ENCODE measurements at places on chromosomes 4 and X.

DNA sequence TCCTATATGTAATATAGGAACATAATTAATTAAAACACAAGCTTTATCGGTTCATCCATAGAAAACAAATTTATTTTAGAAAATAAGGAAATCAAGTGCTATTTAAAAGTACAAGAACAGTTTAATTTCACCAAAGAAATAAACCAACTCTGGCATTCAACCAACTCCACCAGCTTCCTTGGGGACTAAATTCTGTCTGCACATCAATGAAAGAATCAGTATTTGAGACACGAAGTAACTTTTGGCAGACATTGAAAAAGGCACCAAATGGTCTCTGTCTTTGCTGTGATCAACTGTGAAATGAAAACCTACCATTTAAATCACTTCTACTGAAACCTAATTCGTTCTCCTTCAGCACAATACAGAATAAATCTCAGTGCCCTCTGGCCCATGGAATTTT is 719.7 kb upstream of the GRIA3 start:
- no peak for DNase-seq

DNA sequence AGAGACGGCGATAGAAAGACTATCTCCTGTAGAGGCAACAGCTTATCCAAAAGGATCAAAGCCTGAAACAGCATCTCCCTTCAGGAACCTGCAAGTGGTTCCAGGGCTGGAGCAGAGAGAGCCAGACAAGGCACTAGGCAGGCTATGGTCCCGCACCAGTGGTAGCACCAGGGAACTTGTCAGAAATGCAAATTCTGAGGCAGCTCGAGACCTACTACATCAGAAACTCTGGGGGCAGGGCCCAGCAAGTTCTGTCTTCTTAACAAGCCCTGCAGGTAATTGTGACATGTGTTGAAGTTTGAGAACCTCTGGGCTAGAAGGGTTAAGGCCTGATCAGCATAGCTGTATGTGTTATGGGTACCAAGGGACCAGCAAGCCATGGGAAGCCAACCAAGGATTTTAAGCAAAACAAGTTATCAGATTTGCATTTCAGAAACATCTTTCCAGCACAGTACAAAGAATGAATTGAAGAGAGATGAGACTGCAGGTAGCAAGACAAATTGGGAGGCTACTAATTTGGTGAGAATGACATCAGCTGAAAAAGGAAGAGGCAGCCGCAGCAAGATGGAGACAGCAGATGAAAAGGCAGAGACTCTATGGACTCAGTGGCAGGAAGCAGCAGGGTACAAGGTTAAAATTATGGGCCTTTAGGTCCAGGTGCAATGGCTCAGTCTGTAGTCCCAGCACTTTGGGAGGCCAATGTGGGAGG is 139.7 kb downstream of the TSPAN5 start:
- no peak for DNase-seq

- no peak for DNase-seq
Measured at GRCh38 chr4:77050962-77051361, 24.8 kb downstream of the CCNI start.

- no peak for DNase-seq
Measured at GRCh38 chrX:153592966-153593688, 5.8 kb downstream of the CCNQ start.

DNA sequence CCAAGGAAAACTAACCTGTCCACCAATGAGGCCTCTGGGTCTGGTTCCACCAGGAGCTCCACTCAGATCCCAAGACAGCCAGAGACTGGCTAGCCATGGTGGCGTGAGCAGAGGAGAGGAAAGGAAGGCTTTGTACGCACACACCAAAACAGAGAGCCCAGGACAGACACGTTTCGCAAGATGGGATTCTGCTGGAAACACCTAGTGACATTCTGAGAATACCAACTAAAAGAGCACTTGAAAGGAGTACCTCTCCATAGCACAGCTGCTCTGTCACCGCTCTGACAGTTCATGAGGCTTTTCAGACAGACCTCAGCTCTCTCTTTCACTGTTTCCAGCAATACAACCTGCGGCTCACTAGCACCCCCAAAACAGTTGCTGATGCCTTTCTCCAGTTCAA is 105.0 kb downstream of the SH3KBP1 start:
- no peak for DNase-seq

DNA sequence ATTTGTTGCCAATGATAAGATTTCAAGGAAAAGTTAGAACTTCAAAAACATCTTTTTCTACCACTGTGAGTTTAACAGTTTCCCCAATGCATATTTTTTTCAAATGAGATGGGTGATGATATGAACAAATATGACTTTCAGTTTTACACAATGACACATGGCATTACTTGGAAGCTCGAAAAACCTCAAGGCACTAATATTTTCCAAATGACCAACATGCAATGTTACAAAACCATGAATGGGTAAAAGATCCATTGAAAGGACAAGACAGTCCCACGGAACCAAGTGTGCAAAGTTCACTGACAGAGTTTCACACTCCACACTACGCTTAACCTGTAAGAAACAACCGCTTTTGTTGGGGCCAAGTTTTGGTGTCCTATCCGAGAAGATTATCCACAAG is 84.5 kb downstream of the CD99L2 start:
- no peak for DNase-seq

GRCh38 chr4:64305565-64306254 is 103.5 kb downstream of the TECRL start:
- DNase-seq: no peak

DNA sequence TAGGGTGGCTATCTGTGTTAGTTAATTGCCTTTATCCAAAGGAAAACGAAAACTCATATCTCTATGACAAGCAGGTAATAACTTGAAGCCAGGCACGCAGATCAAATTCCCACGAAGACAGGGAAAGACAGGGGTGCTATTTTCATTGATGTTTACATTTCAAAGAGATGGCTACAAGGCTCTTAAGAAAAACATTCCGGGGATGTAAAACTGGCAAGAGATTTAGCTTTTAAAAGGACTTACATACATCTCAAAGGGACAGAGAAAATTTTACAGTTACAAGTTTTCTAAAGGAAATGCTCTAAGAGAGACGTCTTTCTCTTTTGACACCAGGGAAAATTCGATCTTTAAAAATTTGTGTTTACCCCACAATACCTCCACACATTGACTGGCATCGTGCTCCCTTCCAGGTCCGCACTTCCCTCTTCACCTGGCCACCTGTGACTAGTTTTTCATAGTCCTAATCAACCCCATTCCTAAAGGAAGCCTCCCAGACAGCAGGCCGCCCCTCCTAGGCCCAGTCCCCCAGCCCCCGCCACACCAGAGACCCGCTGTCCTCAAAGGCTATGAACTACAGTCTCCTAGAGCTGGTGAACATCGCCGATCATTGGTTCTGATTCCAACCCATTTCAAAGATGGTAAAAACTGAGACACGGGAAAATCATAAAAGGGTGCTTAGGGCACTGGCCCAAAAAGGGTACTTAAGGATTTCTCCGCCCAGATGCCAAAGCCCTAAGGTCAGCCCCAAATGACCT is 649 bp upstream of the ARAF start:
- DNase-seq: no peak

DNA sequence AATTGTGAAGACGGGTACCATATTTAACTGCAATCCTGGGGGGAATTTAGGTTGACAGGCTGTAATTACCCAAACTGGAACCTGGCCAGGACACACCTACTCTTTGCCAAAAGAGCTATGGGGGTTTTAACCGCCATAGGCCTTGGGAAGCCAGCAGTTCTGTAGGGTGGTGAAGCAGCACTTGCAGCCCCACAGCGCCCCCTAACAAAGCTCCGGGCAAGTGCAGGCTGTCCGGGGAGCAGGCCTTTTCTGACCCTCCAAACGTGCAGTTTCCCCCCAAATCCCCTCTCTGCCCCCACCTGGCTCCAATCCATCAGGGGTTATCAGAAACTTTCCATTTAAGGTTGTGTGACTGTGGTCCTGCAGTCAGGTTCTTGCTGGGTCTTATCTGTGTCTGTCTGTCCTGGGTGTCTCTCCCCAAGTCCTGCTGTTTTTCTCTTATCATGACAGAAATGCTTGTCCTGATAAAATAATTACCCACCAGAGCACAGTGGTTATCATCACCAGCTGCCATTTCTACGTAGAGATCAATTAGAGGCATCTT is 350.9 kb downstream of the MID1IP1 start:
- no peak for DNase-seq

DNA sequence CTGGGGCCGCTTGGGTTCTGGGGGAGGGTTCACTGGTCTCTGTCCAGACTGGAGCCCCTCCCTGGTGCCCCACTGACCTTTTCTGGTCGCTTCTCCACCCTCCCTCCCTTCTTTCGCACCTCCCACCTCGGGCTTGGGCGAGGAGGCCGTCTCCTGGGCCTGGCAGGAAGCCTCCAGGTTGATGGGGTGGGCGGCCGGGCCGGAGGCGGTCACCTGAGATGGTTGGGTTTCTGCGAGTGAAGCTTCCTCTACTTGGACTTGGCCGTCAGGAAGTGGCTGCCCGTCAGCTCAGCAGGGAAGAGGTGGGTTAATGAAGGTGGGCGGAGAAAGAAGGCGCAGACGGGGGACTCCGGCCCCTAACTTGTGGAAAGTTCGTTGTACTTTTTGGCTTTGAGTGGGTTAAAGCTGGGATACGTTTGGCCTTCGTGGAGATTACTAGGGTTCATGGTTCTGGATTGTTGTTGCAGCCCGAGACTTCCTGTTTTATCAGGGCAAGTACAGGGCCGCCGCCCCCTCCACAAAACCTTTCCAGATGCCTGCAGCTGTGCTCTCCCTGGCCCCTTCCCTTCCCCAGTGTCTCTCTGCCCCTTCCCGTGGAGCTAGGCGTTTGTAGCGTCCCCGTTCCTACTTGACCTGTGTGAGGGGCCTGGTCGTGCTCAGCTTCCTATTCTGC is 1.2 kb downstream of the AKAP17A start:
- no peak for DNase-seq

DNA sequence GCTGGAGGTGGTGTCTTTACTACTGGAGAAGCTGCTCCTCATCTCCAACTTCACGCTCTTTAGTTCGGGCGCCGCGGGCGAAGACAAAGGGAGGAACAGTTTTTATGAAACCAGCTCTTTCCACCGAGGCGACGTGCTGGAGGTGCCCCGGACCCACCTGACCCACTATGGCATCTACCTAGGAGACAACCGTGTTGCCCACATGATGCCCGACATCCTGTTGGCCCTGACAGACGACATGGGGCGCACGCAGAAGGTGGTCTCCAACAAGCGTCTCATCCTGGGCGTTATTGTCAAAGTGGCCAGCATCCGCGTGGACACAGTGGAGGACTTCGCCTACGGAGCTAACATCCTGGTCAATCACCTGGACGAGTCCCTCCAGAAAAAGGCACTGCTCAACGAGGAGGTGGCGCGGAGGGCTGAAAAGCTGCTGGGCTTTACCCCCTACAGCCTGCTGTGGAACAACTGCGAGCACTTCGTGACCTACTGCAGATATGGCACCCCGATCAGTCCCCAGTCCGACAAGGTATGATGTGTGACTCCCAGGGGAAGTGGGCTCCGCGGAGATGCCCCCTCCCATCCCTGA is 634 bp downstream of the LRAT start:
- DNase-seq: no peak

DNA sequence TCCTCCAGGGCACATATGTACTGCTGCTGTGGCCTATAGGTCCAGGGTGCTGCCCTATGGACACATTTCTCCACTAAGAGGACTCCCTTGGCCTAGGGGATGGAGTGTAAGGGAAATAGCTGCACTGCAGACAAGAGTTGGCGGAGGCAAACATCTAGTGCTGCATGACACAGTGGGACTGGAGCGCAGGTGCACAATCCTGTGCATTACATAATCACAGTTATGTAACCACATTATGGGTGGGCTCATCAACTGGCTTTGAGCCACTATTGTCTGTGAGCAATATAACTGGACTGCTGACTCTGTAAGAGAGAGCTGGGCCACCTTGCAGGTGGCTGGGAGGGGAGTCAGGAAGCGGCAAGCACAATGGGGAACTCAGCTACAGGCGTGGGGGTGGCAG is 3.2 kb upstream of the TIGD2 start:
- no peak for DNase-seq

GRCh38 chr4:21083413-21083812 is 383.2 kb downstream of the PACRGL start:
- DNase-seq: no peak

DNA sequence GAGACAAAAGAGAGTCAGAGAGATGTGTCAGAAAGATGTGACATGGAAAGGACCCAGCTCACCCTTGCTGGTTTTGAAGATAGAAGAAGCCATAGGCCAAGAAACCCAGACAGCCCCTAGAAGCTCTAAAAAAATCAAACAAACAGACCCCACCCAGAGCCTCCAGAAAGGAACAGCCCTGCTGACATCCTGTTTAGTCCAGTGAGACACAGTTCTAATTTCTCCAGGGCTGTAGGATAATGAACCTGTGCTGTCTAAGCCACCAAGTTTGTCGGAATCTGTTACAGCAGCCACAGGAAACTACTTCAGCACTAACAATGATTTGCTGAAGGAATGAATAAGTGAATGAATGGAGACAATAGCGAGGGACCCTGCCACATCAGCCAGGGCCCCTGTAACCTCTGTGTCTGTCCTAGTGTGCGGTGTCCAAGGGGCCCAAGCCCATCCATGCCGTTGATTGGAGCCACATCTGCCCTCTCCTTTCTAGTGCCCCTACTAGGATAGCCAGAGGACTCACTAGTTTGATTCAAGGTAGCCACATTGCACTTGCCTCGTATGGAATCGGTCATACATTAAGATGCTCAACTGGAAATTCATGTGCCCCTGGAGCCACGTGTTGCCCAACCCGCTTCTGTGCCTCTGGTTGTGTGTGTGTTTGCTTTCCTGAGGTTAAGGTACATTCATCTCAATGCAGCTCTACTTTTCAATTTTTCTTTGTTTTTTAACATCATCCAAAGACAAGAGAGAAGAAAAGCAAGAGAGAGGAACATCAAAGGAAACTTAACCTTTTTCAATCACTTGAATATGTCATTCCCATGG is 32.5 kb upstream of the SLC2A9 start:
- no peak for DNase-seq

DNA sequence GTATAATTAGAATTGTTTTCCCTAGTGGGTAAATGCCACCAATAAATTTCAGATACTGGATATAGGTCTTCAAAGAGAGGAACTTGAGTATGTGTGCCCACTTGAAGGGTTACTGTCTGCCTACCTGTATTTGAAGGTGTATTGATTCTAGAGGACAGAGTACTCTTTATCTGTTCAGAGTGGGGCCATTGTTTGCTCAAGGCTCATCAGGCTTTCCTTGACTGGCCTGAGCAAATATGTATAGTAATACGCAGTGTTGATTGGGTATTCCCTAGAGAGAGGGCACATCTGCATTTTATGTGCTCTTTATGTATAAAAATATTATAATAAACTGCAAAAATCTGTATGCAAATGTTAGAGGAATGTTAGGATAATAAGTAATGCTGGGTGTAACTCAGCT is 23.7 kb downstream of the RP2 start:
- no peak for DNase-seq

DNA sequence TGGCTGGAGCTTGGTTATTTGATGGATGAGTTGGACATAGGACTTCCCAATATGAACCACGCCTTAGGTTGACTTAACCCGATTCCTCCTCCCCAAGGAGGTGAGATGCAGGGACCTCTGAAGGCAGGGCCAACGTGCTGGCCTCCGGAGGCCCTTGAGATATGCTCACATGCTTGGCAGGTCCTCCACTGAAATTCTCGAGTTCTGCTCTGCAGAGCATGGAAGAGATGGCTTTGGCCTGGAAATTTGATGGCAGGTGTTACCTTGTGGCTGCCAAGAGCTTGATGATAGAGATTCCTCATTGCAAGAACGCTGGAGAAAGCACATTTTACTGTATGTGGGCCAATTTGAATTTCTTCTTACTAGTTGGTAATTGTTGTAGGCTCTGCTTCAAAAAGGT is 117.4 kb upstream of the LIMCH1 start:
- no peak for DNase-seq
